NCI-H1105 treated with DMSO at 0.1 percent for 48 hours (cell line): ENCODE measurements at places on chromosomes 3 and 15.
A peak's percentile ranks its signal among the peaks of the same experiment; 100 is the strongest.

GRCh38 chr15:69735121-69735520 lies 282.5 kb downstream of the RPLP1 start:
- no peak for DNase-seq

DNA sequence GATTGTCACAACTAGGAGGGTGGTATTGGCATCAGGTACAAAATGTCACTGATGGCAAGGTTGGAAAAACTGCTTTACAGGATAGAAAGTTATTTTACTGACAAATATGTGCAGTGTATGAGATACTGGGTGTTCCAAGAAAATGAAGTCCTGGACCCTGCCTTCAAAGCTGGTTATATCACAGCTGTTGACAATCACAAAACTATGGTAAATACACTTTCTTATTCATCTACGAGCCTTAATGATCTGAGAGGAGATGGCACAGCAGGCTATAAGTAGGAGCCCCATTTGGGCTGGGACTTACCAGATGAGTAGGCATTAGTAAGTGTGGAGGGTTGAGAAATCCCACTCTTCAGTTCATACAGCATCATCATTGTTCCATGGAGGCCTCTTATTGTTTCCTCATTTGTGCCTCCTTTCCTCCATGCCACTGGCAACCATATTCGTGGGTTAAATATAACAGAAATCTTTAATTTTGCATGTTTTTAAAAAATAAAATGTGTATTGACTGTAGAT lies 66.9 kb downstream of the CMTM8 start:
- DNase-seq = no peak

GRCh38 chr3:138914870-138915502 lies 32.0 kb downstream of the FOXL2 start:
- DNase-seq = no peak

DNA sequence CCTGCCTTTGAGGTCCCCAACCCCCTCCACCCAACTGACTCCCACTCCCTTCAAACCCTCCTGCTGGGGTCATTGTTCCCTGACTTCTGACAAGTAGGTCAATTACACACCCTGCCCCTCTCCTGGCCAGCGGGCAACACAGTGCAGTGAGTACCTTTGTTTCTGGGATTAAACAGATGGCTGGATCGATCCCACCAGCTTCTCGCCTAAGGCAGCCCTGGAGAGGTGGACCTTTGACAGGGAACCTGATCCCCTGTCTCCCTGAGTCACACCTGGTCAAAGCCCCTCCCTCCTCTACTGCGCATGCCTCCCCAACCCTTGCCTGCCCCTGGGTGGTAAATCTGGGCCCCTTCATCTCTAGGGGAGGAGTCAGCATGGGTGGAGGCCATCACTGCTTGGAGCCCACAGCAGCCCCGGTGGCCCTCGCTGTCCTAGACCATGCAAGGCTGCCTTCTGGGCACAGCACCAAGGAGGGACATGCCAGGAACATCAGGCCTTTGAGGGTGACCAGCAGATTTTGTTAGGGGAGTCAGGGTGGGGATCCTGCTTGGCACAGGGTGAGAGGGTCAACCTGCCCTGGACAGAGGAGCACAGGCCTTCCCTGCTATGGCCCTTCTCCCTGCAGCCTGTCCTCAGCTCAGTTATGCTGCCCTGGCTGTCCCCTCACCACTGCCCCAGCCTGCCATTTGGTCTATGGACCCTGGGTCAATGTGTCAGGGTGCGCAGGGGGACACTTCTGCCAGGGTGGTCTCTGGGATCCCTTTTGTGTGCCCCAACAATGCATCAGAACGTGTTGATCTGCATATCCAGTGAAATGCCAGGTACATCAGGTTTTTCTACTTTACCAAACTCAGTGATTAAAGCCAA lies 9.8 kb upstream of the PRR23E start:
- no peak for DNase-seq

DNA sequence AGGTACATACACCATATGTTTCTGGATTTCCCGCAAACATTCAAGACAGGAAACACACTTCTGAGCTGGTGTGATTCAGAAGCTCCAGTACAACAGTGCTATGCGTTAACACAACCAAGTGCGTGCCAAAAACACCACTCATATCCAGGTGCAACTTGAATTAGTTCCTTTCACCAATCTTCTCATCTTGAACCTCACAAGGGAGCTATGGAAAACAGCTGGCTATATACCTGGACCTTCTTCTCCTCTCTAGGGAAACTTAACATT lies 31.3 kb downstream of the SUSD5 start:
- DNase-seq = no peak

DNA sequence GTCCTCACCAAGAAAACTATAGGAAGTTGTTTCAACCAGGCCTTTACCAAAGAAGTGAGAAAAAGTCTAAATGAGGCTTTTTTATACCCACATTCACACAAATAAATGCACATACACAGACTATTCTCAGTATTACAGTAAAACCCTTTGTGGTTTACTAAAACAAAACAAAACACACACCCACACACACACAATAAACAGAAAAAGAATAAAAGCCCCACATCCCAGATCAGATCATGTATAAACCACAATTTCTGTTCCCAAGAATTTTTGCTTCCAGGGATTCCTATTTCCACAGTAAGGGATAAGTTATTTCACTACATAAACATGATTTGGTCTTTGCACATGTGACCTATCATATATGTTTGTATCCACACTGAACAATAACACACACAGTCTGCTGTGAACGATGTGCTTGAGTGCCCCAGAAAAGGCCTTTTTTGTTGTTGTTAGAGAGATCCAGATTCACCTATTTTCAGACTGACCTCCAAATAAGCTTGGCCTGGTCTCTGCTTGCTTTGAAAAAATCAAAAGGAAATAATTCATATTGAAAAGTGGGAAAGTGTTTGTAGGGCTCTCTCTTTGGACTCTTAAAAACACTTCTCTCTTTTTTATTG lies 283.4 kb upstream of the ATP11B start:
- DNase-seq = no peak

- DNase-seq = no peak
Observed at GRCh38 chr15:87219650-87220615, 1036.6 kb downstream of the NTRK3 start.

DNA sequence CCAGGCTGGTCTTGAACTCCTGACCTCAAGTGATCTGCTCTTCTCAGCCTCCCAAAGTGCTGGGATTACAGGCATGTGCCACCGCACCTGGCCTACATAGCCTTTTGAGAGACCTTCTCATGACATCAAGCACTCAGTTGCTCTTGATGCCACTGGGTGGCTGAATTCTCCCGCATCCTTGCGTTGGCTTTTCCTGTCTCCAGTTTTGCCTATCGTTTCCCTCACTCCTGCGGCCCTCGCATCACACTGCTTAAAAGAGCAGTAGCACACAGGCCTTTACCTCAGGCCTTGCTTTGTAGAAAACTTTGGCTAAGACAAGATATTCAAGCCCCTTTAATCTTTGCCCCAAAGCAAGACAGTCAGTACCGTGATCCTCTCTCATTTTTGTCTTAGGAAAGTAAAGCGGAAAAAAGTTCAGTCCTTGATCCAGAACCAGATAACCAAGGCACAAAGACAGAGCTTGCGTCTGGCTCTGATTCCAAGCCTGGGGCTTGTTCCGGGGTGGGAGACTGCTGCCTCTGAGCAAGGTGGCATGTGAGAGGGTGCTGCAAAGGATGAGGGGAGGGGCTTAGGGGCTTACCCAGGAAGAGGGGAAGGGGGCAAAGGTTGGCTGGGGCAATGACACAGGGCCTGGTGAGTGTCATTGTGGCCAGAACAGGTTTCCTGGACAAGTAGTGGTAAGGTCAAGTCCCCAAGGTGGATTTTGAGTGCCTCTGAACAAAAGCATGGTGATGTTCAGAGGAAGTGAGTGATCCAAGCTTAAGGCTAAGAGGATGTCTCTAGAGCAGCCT lies 175.0 kb upstream of the TLE3 start:
- DNase-seq = no peak

DNA sequence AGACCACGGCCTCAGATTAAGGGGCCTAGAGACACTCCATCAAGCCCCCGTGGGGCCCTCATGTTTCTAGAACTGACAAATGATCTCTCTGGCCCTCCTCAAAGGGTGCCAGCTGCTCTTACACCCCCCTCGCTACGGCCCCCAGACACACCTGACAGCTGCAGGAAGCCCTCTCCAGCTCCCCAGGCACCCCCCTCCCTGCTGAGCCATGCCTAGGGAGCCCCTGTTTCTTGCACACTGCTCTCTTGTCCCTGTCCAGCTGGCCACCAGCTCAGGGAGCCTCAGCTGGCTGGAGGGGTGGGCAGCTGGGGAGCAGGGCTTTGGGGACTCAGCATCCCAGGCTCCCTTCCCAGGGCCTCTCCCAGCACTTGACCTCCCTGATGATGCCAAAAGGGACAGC lies 14.8 kb downstream of the TNK2 start:
- DNase-seq = no peak

DNA sequence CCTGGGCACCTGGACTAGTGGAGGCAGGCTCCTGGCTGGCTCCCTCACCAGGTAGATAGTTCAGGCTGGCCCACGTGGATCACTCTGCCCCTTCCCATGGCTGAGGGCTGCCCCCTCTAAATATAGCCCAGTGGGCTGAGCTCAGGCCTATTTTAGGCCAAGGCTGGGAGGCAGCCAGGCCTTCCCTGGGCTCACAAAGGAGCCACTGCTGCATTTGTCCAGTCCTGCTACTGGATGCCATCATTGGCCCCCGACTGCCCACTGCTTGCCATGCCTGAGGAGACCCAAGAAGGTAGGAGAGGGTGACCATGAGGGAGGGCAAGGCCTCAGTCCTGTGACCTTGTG lies at the start of gene LSMEM2:
LSMEM2 (plus strand) TSS at position 208 of the 345 bp plus-strand sequence; CDS start at position 235, 27 bp downstream.
- DNase-seq = no peak

- DNase-seq = peak; percentile 85
Observed at GRCh38 chr3:72797773-72798543, 50.3 kb downstream of the SHQ1 start.

GRCh38 chr3:126341755-126342150 lies 15.5 kb downstream of the KLF15 start:
- no peak for DNase-seq

DNA sequence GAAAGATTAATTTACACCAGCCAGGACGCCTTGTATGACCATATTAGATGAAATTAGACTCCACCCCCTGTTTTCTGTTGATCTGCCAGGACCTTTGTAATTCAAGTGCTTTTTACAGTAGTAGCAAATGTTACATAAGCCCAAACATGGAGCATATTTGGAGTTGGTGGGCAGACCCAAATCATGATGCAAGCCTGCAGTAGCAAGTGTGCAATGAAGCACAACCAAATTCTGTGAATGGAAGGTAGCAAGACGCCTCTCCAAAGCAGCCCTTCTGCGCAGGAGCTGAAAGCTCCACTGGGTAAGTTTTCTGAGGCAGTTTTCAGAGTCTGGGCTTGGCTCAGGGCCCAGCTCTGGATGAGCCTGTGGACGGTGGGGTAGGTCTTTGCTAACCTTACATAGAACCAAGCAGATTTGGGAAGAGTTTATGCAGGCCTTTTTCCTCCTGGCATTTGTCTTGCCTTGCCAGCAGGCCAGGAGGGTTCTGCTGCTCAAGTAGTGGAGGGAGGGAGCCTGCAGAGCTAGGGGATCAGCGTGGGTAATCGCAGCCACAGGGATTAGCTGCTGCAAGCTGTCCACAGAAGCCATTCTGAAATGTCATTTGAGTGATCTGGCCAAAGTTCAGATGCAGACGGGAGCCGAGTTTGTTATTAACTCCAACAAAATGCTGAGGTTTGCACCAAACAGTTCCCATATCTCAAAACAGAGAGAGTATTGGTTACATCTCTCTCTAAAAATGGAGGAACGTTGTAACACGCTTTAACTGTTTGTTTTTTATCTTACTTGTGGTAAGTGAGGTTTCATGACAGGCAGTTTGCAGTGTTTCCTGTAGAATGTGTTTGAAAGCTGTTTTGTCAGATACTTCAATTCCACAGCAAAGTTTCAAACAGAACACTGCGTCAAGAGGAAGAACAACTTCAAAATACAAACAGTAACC lies 55.4 kb downstream of the PSMD6 start:
- DNase-seq = no peak

- DNase-seq = no peak
Observed at GRCh38 chr3:157092230-157092629, 67.7 kb downstream of the CCNL1 start.

- DNase-seq = no peak
Observed at GRCh38 chr15:89026167-89026566, 62.1 kb upstream of the ABHD2 start.

DNA sequence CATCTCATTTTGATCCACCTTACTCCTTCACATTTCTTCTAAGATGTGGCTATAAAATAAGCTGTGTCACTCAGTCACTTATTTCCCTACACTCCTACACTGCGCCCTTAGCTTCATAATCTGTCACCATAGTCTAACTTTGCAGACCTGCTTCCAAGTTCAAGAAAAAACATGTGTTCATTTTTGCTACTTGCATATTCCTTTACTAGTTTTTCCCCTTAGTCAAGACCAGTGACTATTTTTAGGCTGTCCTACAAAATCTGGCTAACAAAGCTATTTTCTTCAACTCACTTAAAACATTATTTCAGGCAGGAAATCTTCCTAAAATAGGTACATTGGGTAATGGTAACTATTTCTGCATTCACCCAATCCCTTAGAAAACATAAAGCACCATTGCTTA lies 272.5 kb downstream of the TBC1D5 start:
- no peak for DNase-seq

GRCh38 chr15:63612300-63612699 lies 15.1 kb downstream of the FBXL22 start:
- DNase-seq = no peak

DNA sequence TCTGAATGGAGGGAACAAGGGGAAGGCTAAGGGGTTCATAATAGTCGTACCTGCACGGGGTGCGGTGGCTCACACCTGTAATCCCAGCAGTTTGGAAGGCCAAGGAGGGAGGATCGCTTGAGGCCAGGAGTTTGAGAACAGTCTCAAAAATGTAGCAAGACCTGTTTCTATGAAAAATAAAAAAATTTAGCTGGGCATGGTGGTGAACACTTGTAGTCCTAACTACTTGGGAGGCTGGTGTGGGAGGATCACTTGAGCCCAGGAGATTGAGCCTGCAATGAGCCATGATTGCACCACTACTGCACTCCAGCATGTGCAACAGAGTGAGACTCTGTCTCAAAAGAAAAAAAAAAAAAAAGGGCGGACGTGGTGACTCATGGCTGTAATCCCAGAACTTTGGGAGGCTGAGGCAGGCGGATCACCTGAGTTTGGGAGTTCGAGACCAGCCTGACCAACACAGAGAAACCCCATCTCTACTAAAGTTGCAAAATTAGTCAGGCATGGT lies 17.9 kb upstream of the HDAC11 start:
- DNase-seq = no peak
